ENCODE measurements at places on chromosomes 11 and 22.

GRCh38 chr11:75022759-75023396, 34.1 kb downstream of the NEU3 start:
- DNase-seq = peak; percentile 89

DNA sequence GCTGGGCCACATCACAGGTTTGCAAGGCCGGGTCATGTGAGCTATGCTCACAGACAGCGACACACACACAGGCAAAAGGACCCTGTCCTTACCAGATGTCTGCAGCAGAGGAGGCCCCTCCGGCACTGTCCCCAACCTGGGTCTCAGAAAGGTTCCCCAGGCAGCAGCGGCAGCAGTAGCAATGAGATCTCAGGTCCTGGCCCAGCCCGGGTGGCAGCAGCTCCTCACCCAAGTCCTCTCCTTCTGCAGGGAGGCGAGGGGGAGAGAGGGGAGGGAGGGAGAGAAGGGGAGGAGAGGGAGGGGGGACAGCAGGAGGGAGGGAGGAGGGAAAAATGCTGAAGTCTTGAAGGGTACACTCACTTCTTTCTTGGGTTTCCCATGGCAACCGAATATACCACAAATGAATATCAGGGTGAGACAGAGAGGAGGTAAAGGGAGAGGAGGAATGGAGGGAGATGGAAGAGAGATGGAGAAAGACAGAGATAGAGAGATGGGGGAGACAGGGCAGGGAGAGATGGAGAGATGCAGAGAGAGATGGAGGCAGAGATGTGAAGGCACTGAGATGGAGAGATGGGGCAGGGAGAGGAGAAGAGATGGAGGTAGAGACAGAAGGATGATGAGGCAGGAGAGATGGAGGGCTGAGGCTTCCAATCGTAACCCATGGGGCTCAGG, 9.5 kb downstream of the ELFN2 start:
- DNase-seq = no peak

DNA sequence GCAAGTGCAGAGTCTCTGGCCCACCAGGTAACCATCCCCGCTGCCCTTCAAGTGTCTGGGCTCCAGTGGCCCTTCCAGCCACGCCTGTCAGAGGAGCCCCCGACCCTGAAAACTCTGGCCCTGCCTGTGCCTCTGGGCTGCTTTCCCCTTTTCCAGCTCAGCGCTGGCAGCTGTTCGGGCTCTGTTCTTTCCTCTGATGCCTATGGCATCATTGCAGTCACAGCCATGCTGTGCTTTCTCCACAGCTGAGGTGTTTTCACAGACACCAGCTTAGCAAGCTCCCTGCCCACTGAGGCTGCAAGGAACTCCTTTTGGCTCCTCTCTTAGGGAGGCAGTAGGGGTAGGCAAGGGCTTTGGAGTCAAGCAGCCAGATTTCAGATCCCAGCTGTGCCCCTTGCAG, 21.2 kb downstream of the P2RX3 start:
- DNase-seq = no peak

GRCh38 chr11:77075425-77075905, 8.7 kb downstream of the CAPN5 start:
- DNase-seq = no peak

- no peak for DNase-seq
Observed at GRCh38 chr11:22879630-22880029, 19.4 kb upstream of the CCDC179 start.
